ENCODE measurements at places on chromosomes 2 and 18.

- DNase-seq: no peak
These were observed 73.5 kb upstream of the NEDD4L start for GRCh38 chr18:57970356-57971095.

DNA sequence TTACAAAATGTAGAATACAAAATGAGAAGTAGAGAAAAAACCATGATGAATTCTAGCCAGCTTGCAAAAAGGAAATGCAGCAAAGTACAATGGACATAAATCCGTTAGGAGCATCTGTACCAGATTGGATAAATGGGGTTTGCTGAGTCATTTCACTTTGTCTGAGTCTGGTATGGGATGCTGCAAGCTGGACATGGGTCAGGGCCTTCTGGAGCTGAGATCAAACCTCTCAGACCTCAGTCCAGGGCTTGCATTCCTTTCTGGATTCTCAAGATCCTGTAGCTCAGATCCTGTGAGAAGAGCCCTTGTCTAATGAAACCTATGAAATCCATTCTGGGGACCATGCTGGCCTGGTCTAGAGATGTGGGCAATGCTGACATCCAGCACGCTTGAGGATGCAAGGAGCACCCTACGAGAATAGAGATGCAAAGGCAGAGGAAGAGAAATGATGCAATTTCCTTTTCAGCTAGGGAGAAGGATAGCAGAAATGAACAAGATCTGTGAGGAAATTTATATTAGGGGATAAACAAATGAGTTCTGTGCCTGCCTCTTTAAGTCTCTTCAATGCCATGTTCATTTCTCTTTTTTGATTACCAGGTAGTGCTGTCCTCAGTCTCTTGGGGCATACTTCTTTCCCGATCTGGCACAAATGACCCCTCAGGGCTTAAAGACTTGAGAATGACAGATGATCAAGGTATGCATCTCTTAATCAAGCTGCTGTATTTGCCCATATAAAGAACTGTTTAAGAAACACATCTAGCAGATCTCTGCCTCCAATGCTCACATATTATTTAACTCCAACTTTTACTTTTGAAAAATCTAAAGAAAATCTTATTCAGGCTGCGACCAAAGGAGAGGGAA is 230.4 kb downstream of the MEIS1 start:
- no peak for DNase-seq

- DNase-seq: no peak
These were observed 136.6 kb upstream of the ACAA2 start for GRCh38 chr18:49949951-49950395.

- DNase-seq: no peak
These were observed 218.7 kb downstream of the RBM43 start for GRCh38 chr2:151042964-151043363.

DNA sequence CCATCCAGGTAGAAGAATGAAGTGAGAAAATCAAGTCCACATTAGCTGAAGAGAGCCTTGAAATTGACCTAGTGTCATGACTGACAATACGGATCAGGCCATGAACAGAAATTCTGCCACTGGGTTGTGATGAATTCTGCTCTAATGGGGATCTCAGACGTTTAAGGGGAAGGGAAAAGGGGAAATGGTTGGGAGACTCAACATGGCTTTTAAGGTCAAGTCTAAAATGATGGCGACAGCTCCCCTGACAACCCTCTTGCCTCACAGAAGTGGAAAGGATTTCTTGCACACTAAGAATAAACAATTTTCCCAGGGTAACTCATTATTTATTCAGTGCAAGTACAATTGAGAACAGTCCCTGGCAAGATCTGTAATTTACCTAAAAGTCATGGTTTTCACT is 302.5 kb upstream of the ACVR2A start:
- DNase-seq: no peak

GRCh38 chr2:11045294-11045693 is 110.0 kb upstream of the SLC66A3 start:
- DNase-seq: no peak

DNA sequence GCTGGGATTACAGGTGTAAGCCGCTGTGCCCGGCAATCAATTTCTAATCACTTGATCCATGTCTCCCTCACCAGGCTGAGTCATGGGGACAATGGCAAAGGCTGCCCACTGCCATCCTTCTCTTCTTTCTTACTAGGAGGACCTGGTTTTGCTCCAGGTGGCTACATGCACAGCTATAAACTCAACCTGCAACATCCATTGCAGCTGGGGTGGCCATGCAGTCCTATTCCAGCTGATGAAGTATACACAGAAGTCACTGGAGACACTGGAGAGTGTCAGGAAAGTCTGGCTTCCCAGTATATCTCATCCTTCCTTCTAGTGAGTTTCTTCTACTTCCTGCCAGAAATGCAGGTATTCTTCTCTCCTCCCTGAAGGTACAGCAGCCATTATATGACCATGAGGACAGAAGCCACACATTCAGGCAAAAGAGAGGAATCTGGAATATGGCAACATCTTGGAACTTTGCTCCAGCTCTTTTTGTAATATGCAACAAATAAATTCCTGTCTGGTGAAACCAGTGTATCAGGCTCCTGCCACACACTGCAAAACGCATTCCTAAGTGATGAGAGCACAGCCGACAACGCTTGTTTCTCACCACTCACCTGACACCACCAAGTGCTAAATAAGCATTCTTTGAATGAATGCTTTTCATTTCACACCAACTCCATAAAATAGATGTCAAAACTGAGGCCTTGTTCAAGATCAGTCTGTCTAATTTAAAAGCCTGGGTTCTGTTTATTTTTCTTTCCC is 32.3 kb downstream of the SCTR start:
- DNase-seq: no peak

DNA sequence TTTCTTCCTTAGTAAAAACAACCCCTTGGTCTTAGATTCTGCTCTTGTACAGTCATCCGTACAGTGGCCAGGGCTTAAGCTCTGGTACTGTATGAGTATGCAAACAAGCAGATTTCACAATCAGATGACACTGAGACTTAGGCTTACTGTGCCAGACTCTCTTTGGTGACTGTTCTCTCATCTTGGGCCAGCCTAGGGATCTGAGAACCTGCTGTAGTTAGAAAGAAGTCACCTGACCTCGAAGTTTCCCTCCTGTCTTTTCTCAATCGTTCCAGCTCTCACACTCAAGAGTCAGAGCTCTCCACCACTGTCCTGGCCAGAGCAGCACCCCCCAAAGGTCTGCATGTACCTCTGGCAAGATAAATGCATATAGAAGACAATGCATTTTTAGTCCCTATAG is 63.2 kb downstream of the ZEB2 start:
- DNase-seq: no peak

GRCh38 chr2:188726626-188727247 is 247.4 kb upstream of the COL3A1 start:
- no peak for DNase-seq

DNA sequence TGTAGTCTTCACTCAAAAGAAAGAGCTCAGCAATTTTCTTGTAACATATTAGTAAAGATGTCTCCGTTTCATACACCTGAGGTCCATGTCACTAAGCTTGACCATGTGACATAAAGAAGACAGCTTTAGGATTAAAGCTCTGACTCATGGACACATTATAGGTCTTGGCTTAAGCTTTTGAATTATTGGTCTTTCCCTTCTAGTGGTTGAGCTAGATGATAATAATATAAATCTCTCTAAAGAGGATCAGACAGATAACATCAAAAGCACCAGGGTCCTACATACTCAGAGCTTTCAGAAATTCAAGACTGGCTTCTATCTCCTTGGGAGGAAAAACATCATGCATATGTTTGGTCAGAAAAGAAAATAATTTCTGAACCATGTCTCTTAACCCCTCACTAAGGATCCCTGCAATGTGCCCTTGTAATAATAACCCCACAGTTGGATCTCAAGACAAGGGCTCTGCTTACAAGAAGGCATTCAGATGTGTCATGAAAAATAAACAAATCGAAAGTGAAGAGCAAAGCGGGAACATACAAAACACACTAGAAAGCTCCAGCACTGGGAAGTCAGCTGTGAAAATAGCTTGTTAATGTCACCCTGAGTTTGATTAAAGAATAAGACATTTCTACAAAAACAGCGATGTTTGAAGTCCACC is 174.5 kb downstream of the PID1 start:
- no peak for DNase-seq

GRCh38 chr18:32081881-32082280 is 9.8 kb upstream of the RNF138 start:
- no peak for DNase-seq

DNA sequence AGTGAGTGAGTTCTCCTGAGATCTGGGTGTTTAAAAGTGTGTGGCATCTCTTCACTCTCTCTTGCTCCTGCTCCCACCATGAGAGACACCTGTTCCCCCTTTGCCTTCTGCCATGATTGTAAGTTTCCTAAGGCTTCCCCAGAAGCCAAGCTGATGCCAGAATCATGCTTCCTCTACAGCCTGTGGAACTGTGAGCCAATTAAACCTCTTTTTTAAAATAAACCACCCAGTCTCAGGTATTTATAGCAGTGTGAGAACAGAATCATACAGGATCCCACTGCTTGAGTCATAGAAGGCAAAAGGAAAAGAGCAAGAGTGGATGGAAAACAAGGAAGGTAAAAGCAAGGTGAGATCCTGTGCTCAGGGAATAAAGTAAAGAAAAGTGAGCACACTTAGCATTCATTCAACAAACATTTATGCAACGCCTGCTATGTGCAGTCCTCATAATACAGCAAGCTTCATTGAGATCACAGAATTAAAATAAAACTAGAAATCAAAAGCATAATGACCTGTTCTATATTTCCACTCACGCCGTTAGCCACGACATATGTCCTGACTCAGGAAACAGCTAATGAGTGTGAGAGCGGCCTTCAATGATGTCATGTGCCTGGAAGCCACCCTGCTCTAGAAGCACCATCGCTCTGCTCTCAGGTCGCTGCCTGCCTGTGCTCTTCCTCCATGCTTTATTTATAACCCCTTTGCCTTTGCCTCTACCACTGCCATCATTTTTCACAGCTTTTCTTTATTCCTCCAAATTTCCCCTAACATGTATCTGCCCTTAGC is 11.3 kb upstream of the COPS8 start:
- no peak for DNase-seq

DNA sequence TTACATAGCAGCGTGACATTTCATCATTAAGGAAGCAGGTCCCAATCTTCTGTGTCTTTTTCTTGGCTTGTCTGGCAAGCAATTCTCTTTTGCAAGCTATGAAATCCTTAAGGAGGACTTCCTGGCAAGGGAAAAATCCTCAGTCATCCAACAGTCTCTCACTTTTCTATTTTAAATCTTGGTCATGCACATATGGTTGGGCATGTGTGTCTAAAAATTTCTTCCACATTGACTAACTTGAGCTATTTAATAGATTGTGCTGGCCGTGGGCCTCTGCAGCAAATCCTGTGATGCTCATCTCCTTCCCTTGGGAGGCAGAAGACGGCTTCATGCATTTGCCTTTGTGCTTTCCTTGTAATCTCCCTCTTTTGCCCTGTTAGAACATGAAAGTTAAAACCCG is 634.3 kb upstream of the FANCL start:
- no peak for DNase-seq

GRCh38 chr18:35634323-35634722 is 52.8 kb downstream of the GALNT1 start:
- no peak for DNase-seq

- no peak for DNase-seq
These were observed 139.7 kb downstream of the B3GNT2 start for GRCh38 chr2:62335612-62336011.

GRCh38 chr2:132503701-132504100 is 87.1 kb downstream of the GPR39 start:
- DNase-seq: no peak
